MCF 10A (cell line): ENCODE measurements at places on chromosomes 2 and 18.

DNA sequence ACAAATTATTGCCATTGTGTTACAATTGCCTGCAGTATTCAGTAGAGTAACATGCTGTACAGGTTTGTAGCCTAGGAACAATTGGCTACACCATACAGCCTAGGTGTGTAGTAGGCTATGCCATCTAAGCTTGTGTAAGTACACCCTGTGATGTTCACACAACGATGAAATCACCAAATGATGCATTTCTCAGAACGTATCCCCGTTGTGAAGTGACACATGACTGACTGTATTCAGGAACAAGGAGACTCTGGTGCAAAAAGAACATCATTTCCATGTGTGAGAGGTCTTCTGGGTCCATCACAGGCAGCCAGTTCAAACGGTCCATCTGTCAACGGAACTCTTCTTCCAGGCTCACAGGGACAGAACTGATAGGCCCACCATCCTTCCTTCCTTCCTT lies 263.7 kb downstream of the ANAPC1 start:
- DNase-seq: no peak
- H3K27me3 ChIP-seq: no peaks in the 10 kb centered on the region
- H3K4me1 ChIP-seq: peaks cover 51% of the 10 kb centered on the region
- H3K36me3 ChIP-seq: peaks cover 7% of the 10 kb centered on the region
- no peak overlapping the region for H3K4me3 ChIP-seq

GRCh38 chr2:235025800-235026536 lies 74.2 kb downstream of the SH3BP4 start:
- H3K36me3 ChIP-seq: peaks cover 6% of the 10 kb centered on the region
- peak overlapping the region; percentile 93 for H3K27ac ChIP-seq
- peak overlapping the region; percentile 71 for H3K4me3 ChIP-seq
- peaks cover 59% of the 10 kb centered on the region for H3K4me1 ChIP-seq

GRCh38 chr2:167196461-167197252 lies 308.4 kb downstream of the XIRP2 start:
- DNase-seq: peak; percentile 67
- H3K4me3 ChIP-seq: no peak overlapping the region
- peaks cover 10% of the 10 kb centered on the region for H3K36me3 ChIP-seq
- H3K27ac ChIP-seq: no peak overlapping the region

- H3K27ac ChIP-seq: no peak overlapping the region
- no peak overlapping the region for H3K4me3 ChIP-seq
- H3K27me3 ChIP-seq: no peaks in the 10 kb centered on the region
- H3K4me1 ChIP-seq: no peaks in the 10 kb centered on the region
Measured at GRCh38 chr2:107107351-107107750, 221.4 kb upstream of the ST6GAL2 start.

GRCh38 chr2:71747559-71747958 lies 294.2 kb downstream of the DYSF start:
- no peaks in the 10 kb centered on the region for H3K36me3 ChIP-seq
- peaks cover 12% of the 10 kb centered on the region for H3K27me3 ChIP-seq
- H3K4me3 ChIP-seq: no peak overlapping the region
- H3K27ac ChIP-seq: no peak overlapping the region
- H3K4me1 ChIP-seq: peaks cover 14% of the 10 kb centered on the region

DNA sequence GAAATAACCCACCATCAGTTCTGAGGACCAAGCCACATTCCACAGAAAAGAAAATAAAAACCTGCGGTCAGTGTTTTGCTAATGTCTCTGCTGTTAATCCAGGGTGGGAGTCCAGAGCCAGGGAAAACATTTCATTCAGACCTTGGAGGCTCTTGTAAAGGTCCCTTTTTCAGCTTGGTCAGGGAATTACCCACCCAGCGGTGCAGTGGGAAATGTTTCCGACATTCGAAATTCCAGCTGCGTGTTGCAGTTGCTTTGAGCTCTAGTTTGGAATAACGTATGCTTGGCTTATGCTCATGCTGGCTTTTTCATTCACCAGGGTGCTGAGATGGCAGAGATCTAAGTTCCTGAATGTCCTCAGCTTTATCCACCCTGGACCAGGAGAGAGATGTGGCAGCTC lies 219.1 kb downstream of the TRIB2 start:
- no peaks in the 10 kb centered on the region for H3K36me3 ChIP-seq
- peaks cover 5% of the 10 kb centered on the region for H3K4me1 ChIP-seq
- no peak for DNase-seq
- no peaks in the 10 kb centered on the region for H3K27me3 ChIP-seq
- H3K4me3 ChIP-seq: no peak overlapping the region

DNA sequence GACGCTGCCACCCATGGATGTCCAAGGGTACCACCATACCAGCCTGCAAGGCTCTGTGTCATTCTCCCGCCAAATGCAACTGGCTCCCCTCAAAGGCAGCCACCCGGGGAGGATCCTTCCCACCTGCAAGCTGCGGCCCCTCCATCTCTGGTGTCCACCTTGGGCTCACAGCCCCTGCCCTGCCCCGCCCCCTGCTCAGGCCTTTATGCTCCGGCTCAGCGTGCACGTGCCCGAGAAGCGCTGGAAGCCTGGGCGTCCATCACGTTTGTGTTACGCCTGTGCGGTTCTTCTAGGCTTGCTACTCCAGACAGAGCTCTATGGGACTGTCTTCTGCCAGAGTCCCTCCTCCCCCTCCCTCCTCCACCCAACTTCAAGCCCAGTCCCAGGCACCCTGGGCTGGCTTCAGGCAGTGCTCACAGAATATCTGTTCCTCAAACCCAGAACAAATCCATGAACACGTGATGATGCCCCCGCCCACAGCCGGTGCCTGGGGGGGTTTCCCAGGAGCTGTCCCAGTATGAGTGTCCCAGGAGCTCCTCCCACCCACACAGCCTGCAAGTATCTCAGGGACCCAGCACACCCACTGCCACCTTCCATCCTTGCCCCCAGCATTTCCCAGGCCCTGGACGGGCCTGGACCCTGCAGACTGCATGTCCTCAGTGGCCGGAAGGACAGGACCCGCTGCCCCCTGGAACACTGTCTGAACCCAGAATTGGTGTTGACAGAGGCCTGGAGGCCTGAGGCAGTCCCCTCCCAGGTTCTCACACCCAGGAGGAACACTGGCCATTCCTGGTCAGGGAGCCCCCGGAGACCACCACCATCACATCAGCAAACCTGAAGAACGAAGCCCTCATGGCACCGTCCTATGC lies 30.3 kb downstream of the KIF1A start:
- H3K27ac ChIP-seq: no peak overlapping the region
- H3K27me3 ChIP-seq: peaks cover 28% of the 10 kb centered on the region
- H3K4me1 ChIP-seq: no peaks in the 10 kb centered on the region
- no peak for DNase-seq

DNA sequence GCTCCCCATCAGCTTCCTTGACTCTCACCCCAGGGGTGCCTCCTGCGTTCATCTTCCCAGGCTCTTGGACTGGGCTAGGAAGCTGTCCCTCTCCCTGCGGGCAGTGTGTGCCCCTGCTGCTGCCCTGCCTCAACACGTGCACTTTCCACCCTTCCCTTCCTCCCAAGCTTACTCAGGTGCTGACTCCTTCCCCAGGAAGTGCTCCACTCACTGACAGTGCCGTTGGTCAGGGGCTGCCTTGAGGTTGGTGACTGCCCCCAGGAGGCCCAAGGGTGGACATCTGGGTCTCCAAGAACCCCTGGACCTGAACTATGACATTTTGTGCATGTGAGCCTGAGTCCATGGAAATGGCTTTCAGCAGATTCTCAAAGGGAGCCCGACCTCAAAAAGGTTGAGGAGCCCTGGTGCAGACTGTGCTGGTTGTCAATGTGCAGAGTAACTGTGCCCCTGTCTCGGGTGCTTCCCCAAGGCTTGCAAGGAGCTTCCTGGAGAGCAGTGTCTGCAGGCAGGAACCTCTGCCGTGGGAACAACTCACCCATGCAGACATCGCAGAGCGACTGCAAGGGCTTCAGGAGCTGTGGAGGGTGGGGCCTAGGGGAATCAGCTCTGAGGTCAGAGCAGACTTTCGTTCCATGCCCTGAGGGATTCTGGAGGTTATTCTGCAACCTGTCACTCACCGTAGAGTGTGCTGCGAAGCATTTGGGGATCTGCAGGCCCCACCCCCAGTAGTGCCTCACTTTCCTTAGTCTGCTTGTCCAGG lies 116.5 kb upstream of the MCFD2 start:
- peak; percentile 68 for DNase-seq
- peaks cover 48% of the 10 kb centered on the region for H3K4me1 ChIP-seq
- H3K4me3 ChIP-seq: no peak overlapping the region
- no peaks in the 10 kb centered on the region for H3K27me3 ChIP-seq

DNA sequence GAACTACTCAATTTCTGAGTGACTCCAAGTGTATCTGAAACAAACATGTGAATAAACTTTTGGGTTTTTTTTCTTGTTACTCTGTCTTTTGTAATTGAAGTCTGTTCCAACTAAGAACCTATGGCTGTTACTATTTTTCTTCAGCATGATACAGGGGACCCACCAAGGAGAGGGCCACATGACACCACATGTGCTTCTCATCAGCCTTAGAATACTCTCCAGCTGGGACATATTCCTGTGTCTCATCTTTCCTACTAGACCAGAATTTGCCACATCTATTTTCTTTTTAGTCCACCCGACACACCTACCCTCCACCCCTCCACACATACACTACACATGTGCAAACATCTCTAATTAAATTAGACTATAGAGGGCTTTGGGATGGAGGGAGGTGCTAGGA lies 191.7 kb upstream of the NDUFV2 start:
- H3K27ac ChIP-seq: no peak overlapping the region
- H3K4me1 ChIP-seq: no peaks in the 10 kb centered on the region
- no peak for DNase-seq
- H3K4me3 ChIP-seq: no peak overlapping the region

- H3K27ac ChIP-seq: peak overlapping the region; percentile 61
- peaks cover 19% of the 10 kb centered on the region for H3K36me3 ChIP-seq
- peaks cover 52% of the 10 kb centered on the region for H3K4me1 ChIP-seq
- H3K4me3 ChIP-seq: no peak overlapping the region
- no peak for DNase-seq
- H3K27me3 ChIP-seq: no peaks in the 10 kb centered on the region
Measured at GRCh38 chr2:58109481-58109880, 62.9 kb downstream of the VRK2 start.

- H3K36me3 ChIP-seq: peaks cover 26% of the 10 kb centered on the region
- H3K4me1 ChIP-seq: peaks cover 38% of the 10 kb centered on the region
- H3K27me3 ChIP-seq: no peaks in the 10 kb centered on the region
Measured at GRCh38 chr2:74530239-74531187, 780 bp downstream of the HTRA2 start.

GRCh38 chr2:237790353-237790752 lies 8.2 kb upstream of the RBM44 start:
- H3K4me3 ChIP-seq: no peak overlapping the region
- no peaks in the 10 kb centered on the region for H3K4me1 ChIP-seq
- H3K27ac ChIP-seq: no peak overlapping the region
- peaks cover 7% of the 10 kb centered on the region for H3K36me3 ChIP-seq
- no peak for DNase-seq

GRCh38 chr2:217756375-217757107 lies 246.3 kb downstream of the TNS1 start:
- H3K4me3 ChIP-seq: no peak overlapping the region
- DNase-seq: peak; percentile 35
- no peaks in the 10 kb centered on the region for H3K4me1 ChIP-seq
- H3K27me3 ChIP-seq: peaks cover 12% of the 10 kb centered on the region
- no peak overlapping the region for H3K27ac ChIP-seq
- no peaks in the 10 kb centered on the region for H3K36me3 ChIP-seq

DNA sequence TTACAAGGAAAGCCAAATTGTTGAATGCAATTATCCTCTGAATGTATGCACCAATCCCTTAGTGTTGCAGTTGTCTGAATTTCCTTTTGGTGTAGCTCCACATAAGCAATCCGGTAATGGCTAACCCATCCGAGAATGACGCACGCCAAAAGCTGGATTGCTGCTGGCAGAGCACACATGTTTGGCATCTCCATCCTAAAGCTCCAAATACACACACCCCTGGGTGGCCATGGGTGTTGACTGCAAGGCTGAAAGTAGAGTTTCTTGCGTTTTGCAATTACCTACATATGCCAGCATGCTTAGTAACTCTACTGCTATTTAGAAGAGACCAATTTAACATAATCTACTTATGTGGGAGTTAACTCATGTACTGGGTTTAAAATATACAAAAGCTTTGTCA lies 53.1 kb downstream of the KCTD1 start:
- peaks cover 59% of the 10 kb centered on the region for H3K36me3 ChIP-seq
- no peak for DNase-seq

DNA sequence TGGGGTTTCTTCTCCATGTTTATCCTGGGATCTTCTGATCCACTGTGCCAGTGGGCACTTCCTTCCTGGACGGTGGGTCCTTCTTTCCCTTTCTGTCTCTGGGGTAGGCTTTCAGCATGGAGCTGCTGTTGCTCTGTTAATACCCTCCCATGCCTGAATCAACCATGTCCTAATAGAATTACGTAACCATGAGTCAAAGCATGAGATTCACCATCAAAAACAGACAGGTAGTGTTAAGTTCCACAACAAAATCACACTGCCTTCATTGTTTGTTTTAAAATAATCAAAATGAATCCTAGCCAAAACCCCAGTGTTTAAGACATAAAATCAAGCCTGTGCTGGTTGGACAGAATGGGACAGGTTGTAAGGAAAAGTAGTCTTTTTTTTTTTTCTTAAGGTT lies 37.5 kb downstream of the GNAL start:
- H3K36me3 ChIP-seq: no peaks in the 10 kb centered on the region
- peaks cover 4% of the 10 kb centered on the region for H3K4me1 ChIP-seq
- DNase-seq: peak; percentile 33
- peaks cover 13% of the 10 kb centered on the region for H3K27me3 ChIP-seq

GRCh38 chr2:96528006-96528699 lies 8.4 kb upstream of the ARID5A start:
- H3K36me3 ChIP-seq: no peaks in the 10 kb centered on the region
- H3K4me1 ChIP-seq: peaks cover 6% of the 10 kb centered on the region
- DNase-seq: no peak
- peaks cover 15% of the 10 kb centered on the region for H3K27me3 ChIP-seq

GRCh38 chr2:95308426-95308990 lies 11.4 kb downstream of the KCNIP3 start:
- H3K27ac ChIP-seq: no peak overlapping the region
- DNase-seq: no peak
- no peaks in the 10 kb centered on the region for H3K4me1 ChIP-seq
- no peak overlapping the region for H3K4me3 ChIP-seq
- no peaks in the 10 kb centered on the region for H3K36me3 ChIP-seq
- H3K27me3 ChIP-seq: no peaks in the 10 kb centered on the region

- no peaks in the 10 kb centered on the region for H3K36me3 ChIP-seq
- H3K4me3 ChIP-seq: no peak overlapping the region
- H3K4me1 ChIP-seq: no peaks in the 10 kb centered on the region
- H3K27ac ChIP-seq: no peak overlapping the region
- H3K27me3 ChIP-seq: peaks cover 68% of the 10 kb centered on the region
Measured at GRCh38 chr2:103991591-103991990, 862.3 kb upstream of the POU3F3 start.

DNA sequence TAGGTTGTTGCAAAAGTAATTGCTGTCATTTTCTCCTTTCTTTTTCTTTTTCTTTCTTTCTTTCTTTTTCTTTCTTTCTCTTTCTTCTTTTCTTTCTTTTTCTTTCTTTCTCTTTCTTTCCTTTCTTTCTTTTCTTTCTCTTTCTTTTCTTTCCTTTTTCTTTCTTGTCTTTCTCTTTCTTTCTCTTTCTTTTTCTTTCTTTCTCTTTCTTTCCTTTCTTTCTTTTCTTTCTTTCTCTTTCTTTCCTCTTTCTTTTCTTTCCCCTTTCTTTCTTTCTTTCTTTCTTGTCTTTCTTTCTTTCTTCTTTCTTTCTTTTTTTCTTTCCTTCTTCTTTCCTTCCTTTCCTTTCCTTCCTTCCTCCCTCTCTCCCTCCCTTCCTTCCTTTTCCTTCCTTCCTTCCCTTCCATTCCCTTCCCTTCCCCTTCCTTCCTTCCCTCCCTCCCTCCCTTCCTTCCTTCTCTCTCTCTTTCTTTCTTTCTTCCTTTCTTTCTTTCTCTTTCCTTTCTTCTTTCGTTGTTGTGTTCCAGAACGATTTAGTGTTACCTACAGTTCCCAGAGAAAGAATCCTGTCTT lies 178.9 kb downstream of the RPIA start:
- H3K27ac ChIP-seq: no peak overlapping the region
- H3K36me3 ChIP-seq: no peaks in the 10 kb centered on the region
- H3K27me3 ChIP-seq: peaks cover 86% of the 10 kb centered on the region
- H3K4me3 ChIP-seq: no peak overlapping the region
- no peak for DNase-seq
